ENCODE measurements at places on chromosomes 5 and 9. TPM values are rescaled to one million over a fixed set of nuclear protein-coding genes. Genes with fewer than 3 reads are reported as not detected.

DNA sequence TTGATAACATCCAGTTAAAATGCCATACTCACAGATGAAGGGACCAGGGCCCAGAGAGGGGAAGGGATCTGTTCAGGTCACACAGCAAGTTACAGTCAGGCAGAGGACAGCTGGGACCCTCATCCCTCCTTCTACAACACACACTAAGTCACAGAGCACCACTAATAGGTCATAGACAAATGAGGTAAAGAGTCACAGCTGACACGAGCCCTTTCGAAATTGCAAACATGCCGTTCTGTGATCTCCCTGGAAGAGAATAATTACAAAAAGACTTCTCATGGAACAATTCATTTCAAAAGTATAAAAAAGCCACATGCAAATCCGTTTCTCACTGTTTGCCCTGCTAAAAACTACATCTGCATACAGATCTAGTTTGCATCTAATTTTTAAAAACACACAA is 15.5 kb downstream of the IGFBPL1 start:
- H3K27ac ChIP-seq: no peak overlapping the region
- H3K36me3 ChIP-seq: no peaks in the 10 kb centered on the region
- no peak for DNase-seq
- H3K27me3 ChIP-seq: peaks cover 20% of the 10 kb centered on the region
- H3K4me1 ChIP-seq: no peaks in the 10 kb centered on the region
- H3K4me3 ChIP-seq: no peak overlapping the region

DNA sequence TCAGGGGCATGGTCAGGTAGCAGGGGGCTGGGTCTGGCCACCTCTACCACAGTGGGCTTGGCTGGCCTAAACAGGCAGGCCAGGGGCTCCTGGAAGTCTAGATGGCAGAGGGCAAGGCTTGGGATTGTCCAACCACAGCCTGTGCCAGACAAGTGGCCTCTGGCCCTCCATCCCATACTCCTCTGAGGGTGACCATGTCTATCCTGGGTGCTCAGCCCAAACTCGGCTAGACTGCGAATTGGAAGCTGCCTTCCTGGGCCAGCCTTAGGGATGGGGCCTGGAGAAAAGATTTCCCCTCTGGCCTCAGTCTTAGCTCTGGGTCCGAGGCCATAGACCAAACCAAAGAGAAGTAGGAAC is 110.5 kb downstream of the PHF2 start:
- H3K4me3 ChIP-seq: no peak overlapping the region
- H3K27me3 ChIP-seq: no peaks in the 10 kb centered on the region
- peaks cover 4% of the 10 kb centered on the region for H3K4me1 ChIP-seq
- no peak overlapping the region for H3K27ac ChIP-seq

DNA sequence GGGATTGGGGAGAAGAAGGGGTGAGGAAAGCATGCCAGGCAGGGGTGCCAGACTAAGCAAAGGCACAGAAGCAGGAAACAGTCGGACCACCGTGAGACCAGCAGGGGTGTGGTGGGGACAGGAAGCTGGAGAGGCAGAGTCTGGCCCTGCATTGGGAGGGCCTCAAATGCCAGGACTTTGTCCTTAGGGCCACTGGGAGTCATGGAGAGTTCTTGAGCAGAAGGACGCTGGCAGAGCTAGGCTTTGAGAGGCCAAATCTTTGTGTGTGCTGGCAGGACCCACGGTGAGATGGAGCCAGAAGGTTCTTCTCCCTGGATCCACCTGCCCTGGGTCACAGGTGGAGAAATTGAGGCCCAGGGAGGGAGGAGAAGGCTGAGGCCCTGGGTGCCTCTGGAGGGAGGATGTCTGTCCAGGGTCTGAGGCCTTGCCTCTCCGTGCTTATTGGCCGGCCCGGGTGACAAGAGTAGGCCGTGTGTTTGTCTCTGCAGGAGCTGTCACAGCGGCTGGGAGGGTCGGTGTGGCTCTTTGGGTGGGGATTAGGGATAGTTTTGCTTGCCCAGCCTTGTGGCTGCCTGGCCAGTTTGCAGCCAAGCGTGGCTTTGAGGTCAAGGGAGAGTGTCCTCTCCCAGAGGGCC is 1.8 kb upstream of the ENG start:
- H3K36me3 ChIP-seq: no peaks in the 10 kb centered on the region
- no peaks in the 10 kb centered on the region for H3K27me3 ChIP-seq
- H3K4me3 ChIP-seq: no peak overlapping the region
- H3K27ac ChIP-seq: no peak overlapping the region

ANXA6 gene
- 266 TPM for total RNA-seq

DNA sequence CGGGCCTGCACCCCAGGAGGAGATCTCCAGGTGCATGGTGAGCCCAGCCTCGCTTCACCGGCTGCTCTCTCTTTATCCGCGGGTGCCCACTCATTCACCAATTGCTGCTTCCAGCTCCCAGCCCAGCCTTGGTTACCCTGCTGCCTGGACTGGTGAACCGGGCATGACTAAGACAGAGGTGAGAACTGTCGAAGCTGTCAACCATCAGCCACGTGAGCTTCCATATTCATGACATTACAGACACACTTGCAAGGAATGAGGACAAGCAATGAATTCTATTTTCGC is 220.5 kb downstream of the ROR2 start:
- no peaks in the 10 kb centered on the region for H3K36me3 ChIP-seq
- H3K27me3 ChIP-seq: peaks cover 8% of the 10 kb centered on the region
- peaks cover 2% of the 10 kb centered on the region for H3K4me1 ChIP-seq
- no peak for DNase-seq
- H3K27ac ChIP-seq: no peak overlapping the region

GRCh38 chr5:32259033-32259432 is 53.7 kb downstream of the MTMR12 start:
- no peaks in the 10 kb centered on the region for H3K27me3 ChIP-seq
- no peak overlapping the region for H3K4me3 ChIP-seq
- peaks cover 25% of the 10 kb centered on the region for H3K36me3 ChIP-seq
- H3K27ac ChIP-seq: no peak overlapping the region
- peaks cover 3% of the 10 kb centered on the region for H3K4me1 ChIP-seq

SEC61B gene
- total RNA-seq: 91.5 TPM

DNA sequence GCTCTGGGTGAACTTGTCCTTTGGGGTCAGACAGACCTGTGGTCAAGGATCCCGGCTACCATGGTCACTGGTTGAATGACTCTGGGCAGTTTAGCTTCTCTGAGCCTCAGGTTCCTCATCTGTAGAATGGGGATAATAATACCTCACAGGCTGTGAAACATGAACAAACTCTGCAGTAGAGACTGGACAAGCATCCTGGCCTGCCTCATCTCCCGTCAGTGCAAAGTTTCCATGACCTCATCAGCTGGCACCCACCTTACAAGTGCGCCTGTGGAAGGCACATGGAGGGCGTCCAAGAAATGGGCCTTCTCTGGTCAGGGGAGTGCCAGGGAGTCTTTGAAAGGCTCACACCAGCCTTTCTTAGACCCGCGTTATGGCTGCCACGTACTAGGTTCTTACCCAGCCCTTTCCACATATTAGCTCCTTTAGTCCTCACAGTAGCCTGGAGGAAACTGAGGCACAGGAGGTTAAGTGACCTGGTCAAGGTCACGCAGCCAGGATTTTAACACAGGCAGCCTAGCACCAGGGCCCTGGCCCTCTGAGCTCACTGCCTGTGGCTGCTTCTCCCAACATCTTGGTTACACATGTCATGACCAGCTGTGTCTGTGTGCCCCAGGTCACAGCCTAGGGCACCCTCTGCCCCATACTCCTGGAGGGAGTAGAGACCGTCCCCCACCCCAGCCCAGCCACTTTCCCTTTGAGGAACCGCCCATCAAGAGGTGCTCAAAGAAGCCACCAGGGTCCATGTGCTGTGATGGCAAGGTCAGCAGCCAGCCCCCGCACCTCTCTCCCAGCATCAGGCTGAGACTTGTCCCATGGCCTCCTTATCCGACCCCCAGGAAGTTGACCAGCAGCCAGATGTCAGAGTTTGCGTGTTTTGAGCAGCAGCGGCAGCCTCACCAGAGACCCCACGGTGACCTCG is 39.4 kb upstream of the RPL26L1 start:
- peaks cover 16% of the 10 kb centered on the region for H3K36me3 ChIP-seq
- no peak overlapping the region for H3K4me3 ChIP-seq
- no peak for DNase-seq
- H3K27ac ChIP-seq: peak overlapping the region; percentile 61
- no peaks in the 10 kb centered on the region for H3K4me1 ChIP-seq

GABRB2 gene
- not detected for total RNA-seq

- no peaks in the 10 kb centered on the region for H3K4me1 ChIP-seq
- no peak overlapping the region for H3K4me3 ChIP-seq
- H3K27me3 ChIP-seq: no peaks in the 10 kb centered on the region
- no peak for DNase-seq
- no peaks in the 10 kb centered on the region for H3K36me3 ChIP-seq
- H3K27ac ChIP-seq: no peak overlapping the region
These were observed 170.6 kb downstream of the RAB3C start for GRCh38 chr5:58753446-58753845.

GRCh38 chr5:176609724-176610434 is at the start of gene GPRIN1:
TSS of gene GPRIN1 (minus strand) at chr5:176610156. CDS start at chr5:176599834, 10,322 bp downstream.
- DNase-seq: no peak
- H3K36me3 ChIP-seq: no peaks in the 10 kb centered on the region
- no peaks in the 10 kb centered on the region for H3K4me1 ChIP-seq
- peaks cover 37% of the 10 kb centered on the region for H3K27me3 ChIP-seq
- H3K4me3 ChIP-seq: peak within 1 kb of the TSS; percentile 61
- no peak within 1 kb of the TSS for H3K27ac ChIP-seq

DNA sequence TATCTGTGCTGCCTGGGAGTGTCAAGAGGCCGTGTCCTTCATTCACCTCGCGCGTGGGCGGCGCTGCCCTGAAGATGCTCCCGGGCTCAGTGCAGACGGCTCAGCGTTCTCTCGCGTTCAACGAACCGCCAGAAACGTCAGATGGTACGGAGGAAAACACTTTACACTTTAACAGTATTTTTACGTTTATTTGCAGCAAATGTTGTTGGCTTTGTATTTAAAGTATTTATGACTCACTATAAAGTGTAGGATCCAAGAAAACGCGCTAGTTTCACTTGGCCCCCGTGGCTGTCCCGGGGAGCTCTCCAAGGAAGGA is 544 bp upstream of the ERCC6L2 start:
- H3K4me3 ChIP-seq: no peak overlapping the region
- H3K4me1 ChIP-seq: peaks cover 12% of the 10 kb centered on the region
- DNase-seq: peak; percentile 69

PLPP7 gene
- total RNA-seq: not detected

KLHL3 gene
- total RNA-seq: 25.5 TPM

FAM219A gene
- 19.1 TPM for total RNA-seq

- no peaks in the 10 kb centered on the region for H3K36me3 ChIP-seq
- no peak overlapping the region for H3K4me3 ChIP-seq
- no peak overlapping the region for H3K27ac ChIP-seq
- no peak for DNase-seq
These were observed 9.8 kb upstream of the GNE start for GRCh38 chr9:36268007-36268427.

- H3K36me3 ChIP-seq: no peaks in the 10 kb centered on the region
- H3K27ac ChIP-seq: no peak overlapping the region
- H3K4me1 ChIP-seq: no peaks in the 10 kb centered on the region
- no peak for DNase-seq
These were observed 50.2 kb downstream of the MED10 start for GRCh38 chr5:6328173-6328572.

DNA sequence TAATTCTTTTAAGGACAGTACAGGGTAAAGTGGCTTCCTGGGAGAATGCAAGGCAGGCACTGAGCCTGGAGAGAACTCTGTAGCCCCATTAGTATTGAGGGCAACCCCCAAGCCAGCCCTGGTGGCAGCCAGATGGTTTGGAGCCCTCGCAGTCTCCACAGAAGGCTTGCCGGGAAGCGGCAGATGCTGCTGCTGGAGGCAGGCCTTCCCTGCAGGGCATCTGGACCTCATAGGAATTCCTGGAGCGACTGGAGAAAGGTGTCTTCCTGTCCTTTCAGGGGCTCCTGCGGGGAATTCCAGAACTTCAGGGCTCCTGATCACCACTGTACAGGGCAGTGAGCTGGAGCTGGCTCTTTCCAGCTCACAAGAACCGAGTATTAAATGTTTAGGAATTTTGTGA is 167.5 kb downstream of the INSYN2B start:
- H3K36me3 ChIP-seq: peaks cover 14% of the 10 kb centered on the region
- no peak overlapping the region for H3K4me3 ChIP-seq
- no peak for DNase-seq
- no peaks in the 10 kb centered on the region for H3K4me1 ChIP-seq

NOXA1 gene
- total RNA-seq: 11.1 TPM

DNA sequence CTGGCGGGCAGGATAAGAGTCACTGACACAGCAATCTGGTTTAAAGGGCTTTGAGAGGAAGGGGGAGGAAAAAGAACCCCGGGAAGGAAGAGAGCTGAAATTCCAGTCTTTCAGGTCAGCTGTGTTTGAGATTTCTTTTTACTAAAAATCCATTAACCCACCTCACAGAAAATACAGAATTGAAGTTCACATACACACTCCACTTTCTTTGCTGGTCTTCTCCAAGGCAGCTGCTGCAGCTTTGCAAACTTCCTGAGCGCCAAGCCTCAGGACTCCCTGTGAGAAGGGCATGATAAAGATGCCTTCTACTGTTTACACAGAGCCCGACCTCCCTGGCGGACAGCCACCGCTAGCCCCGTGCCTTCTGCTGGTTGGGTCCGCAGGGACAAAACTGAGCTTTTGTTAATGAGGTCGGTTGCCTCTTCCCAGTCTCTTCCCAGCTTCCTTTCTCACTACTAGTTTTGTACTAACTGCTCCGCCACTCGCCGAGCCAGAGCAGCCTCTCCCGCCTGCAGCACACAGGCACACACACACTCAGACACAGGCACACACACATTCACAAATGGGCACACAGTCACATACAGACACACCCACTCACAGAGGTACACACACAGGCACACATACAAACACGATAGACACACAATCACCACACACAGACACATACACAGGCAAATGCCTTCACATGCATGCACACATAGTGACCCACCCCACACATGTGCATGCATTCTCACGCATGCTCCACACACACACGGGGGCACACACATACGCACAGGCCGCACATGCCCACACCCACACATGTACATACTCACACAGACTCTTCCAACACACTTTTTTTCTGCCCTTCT is at the start of gene FREM1:
Gene FREM1, minus strand, starts transcription at position 468 of the 845 bp plus-strand sequence. CDS start 41,451 bp downstream, outside the sequence.
- H3K27ac ChIP-seq: no peak within 1 kb of the TSS
- no peaks in the 10 kb centered on the region for H3K4me1 ChIP-seq
- no peak for DNase-seq
- H3K27me3 ChIP-seq: peaks cover 2% of the 10 kb centered on the region
- no peaks in the 10 kb centered on the region for H3K36me3 ChIP-seq

HK3 gene
- total RNA-seq: 0.30 TPM

- H3K27me3 ChIP-seq: no peaks in the 10 kb centered on the region
- DNase-seq: no peak
- no peaks in the 10 kb centered on the region for H3K4me1 ChIP-seq
- H3K27ac ChIP-seq: no peak overlapping the region
These were observed 48.5 kb downstream of the NEK6 start for GRCh38 chr9:124306098-124306735.

- no peak overlapping the region for H3K4me3 ChIP-seq
- H3K27me3 ChIP-seq: no peaks in the 10 kb centered on the region
- H3K4me1 ChIP-seq: no peaks in the 10 kb centered on the region
- no peak for DNase-seq
- H3K36me3 ChIP-seq: no peaks in the 10 kb centered on the region
These were observed 6.5 kb upstream of the FBXO10 start for GRCh38 chr9:37582548-37583157.

DNA sequence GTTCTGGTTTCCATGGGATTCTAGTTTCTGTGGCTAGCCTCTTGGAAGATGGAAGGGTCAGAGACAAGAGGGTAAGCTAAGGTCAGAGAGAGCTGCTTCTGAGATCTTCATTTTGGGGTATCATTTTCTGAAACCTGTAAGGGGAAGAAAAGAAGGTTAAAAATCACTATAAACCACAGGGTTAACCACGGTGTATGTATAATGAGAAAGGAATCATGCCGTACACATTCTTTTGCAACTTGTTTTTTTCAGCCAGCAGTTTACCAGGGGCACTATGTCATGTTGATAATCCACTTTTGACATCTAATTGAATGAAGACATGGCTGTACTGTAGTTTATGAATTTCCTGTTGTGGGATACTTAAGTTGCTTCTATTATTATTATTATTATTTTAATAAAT is 164.4 kb downstream of the FOCAD start:
- H3K4me3 ChIP-seq: no peak overlapping the region
- no peaks in the 10 kb centered on the region for H3K4me1 ChIP-seq
- no peak overlapping the region for H3K27ac ChIP-seq
- DNase-seq: no peak
- H3K27me3 ChIP-seq: no peaks in the 10 kb centered on the region
